Stimulated activated CD8-positive, alpha-beta memory T cell treated with anti-CD3 and anti-CD28 coated beads, Interleukin-4, amount 100 ng/mL, for 48 hours (primary cell): ENCODE measurements at places on chromosomes 5 and 9.

DNA sequence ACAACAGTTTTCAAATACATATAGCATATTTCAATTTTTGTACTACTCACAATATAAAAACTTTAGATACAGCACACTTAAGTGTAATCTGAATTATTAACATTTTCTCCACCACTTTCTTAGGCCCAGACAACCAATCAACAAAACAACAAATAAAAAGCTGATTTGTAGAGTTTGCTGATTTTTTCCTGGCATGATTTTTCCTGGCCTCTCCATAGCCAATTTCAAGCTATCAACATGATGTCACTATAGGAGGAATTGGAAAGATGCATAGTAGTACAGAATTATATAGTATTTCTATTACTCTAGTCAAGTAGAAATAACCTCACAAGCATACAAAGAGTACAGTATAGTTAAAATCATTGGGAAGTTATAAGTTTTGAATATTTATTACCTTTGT lies 35.1 kb upstream of the ADAMTS19 start:
- no peak for DNase-seq

GRCh38 chr9:84796404-84796803 lies 126.9 kb downstream of the NTRK2 start:
- no peak for DNase-seq

DNA sequence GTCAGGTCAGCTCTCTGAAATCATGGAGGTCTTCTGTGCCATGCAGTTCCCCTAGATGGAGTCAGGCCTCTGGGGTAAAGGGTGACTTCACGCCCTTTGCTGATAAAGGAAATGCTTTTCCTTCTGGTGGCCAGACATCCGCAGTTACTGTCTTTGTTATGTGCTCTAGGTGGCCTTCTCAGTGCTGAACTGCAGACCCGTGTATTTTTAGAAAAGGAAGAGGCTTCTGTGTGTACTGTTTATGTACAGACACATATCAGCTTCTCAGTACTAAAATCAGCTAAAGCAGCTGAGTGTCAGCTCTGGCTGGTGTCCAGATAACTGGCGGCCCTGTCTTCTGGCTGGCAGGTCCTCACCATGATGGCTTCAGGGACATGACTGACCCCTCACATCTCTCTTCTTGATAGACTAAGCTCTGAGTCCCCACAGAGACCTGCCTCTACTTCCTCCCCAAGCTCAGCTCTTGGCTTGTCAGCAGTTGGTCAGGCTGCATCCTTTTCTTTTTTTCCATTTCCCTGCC lies 75.3 kb downstream of the ARHGAP26 start:
- DNase-seq: no peak

GRCh38 chr5:63655043-63655442 lies 307.2 kb downstream of the HTR1A start:
- no peak for DNase-seq

DNA sequence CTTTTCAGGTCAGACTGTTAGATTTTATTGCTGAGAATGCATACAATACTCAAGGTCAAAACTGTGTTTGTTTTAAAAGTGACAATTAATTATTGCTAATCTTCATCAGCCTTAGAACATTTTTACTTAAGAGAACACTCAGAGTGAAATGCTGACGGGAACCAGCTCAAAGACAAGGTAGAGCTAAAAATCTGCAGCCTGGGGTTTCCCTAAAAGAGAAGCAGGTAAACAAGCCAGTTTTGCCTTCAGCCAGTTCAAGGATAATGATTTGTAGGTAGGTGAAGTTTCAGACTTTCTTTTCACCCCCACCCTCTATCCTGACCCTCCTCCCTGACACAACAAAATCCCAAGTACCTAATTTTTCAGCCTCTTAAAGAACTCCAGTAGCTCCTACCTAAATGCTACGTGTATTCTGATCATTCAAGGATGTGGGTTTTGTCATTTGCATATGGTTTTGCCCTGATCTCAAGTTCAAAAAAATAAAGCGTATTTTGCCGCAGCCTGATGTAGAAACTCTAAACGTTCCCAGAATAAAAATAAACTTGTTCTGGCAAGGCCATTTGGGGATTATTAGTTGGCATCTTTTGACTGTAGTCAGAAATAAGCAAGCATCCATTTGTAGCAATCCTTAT lies 407.2 kb downstream of the EFNA5 start:
- DNase-seq: no peak

- DNase-seq: no peak
Measured at GRCh38 chr9:123239726-123240125, 28.7 kb downstream of the STRBP start.

DNA sequence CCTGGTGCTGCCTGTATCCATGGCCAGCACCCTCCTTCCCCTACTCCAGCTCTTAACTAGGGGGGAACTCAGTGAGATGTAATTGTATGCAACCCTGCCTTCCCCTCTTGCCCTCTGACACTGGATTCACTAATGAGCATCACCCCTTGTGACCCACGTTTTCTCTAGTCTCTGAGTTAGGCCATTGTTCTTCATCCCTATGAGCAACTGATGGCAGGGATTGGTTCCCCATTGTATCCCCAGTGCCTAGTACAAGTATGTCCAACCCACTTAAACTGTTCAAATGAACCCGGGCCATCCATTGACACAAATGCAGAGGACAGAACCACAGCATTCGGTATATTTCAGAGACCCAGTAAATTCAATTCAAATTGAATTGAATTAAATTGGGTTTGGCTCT lies 77.6 kb upstream of the ASTN2 start:
- no peak for DNase-seq

- no peak for DNase-seq
Measured at GRCh38 chr5:55960779-55961178, 34.0 kb downstream of the IL6ST start.

GRCh38 chr5:154274828-154275185 lies 84.3 kb downstream of the GALNT10 start:
- no peak for DNase-seq

- DNase-seq: no peak
Measured at GRCh38 chr5:138824924-138825863, 49.9 kb downstream of the LRRTM2 start.

GRCh38 chr5:110105692-110106091 lies 416.0 kb downstream of the MAN2A1 start:
- DNase-seq: no peak

DNA sequence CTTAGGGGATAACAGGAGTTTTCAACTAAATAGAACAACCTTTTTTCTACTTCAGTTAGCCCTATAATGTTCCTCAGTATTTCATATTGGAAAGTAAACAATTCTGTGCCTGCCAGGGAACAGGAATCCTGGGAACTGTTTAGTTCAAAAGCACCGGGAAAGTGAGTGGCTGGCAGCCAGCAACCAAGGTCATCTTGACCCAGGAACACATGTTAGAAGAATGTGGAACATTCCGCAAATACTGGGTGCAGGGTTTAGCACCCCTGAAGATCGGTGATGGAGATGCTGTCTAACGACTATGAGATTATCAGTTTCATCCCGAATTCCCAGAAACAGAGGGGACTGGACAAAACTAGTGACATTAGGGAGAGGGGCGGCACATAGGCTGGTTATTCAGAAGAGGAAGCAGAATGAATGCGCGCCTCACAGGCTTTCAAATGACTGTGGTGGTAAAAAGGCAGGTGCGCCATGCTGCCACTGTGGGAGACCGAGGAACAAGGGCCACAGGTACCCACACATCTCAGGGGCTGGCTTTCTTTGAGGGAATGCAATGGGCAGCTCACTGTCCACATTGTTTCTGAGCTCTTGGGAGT lies 51.2 kb downstream of the IPPK start:
- DNase-seq: no peak

GRCh38 chr5:106134549-106134948 lies 1536.2 kb downstream of the EFNA5 start:
- DNase-seq: no peak

- DNase-seq: no peak
Measured at GRCh38 chr9:23651051-23651450, 175.0 kb downstream of the ELAVL2 start.

- DNase-seq: no peak
Measured at GRCh38 chr5:76363352-76364225, 39.5 kb upstream of the IQGAP2 start.

DNA sequence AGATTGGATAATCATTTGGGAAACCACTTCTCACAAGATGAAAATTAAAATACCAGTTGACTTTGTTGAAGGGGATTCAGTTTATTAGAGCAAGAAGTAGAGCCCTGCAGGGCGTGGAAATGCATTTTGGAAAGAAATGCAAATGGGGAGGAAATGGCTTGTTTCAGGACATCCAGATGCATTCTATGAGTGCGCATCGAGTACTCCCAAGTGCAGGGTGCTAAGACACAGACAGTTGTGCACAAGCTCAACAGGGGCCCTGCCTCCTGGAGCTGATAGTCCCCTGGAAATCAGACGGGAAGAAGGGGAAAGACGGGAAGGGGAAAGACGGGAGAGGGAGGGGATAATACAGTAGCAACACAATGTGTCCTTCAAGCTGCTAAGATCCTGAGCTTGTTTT lies 64.0 kb downstream of the NSUN2 start:
- DNase-seq: no peak

GRCh38 chr5:10734832-10735523 lies 26.1 kb downstream of the DAP start:
- no peak for DNase-seq

DNA sequence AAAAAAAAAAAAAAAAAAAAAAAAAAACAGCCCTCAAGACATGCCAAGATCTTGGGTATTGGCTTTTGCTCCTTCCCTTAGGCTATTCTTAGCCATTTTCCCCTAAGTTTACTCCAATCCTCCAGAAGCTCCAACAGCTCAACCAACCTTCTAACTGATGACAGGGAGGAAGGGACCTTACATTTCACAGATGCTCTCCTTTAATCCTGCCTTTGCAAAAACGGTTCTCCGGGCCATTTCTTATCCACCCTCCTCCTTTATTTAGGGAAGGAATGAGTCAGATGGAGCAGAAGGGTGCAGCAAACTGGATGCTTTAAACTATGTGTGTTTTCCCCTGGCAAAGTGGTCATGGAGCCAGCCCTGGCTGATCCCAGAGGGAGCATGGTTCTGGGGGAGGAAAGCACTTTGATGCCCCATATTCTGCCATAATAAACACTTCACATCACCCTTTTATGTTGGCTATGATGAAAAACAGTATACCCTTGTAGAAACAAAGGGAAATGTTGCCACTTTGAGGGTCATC lies 369.4 kb upstream of the DMAC1 start:
- no peak for DNase-seq

GRCh38 chr5:30108051-30108450 lies 1085.4 kb upstream of the CDH6 start:
- DNase-seq: no peak

DNA sequence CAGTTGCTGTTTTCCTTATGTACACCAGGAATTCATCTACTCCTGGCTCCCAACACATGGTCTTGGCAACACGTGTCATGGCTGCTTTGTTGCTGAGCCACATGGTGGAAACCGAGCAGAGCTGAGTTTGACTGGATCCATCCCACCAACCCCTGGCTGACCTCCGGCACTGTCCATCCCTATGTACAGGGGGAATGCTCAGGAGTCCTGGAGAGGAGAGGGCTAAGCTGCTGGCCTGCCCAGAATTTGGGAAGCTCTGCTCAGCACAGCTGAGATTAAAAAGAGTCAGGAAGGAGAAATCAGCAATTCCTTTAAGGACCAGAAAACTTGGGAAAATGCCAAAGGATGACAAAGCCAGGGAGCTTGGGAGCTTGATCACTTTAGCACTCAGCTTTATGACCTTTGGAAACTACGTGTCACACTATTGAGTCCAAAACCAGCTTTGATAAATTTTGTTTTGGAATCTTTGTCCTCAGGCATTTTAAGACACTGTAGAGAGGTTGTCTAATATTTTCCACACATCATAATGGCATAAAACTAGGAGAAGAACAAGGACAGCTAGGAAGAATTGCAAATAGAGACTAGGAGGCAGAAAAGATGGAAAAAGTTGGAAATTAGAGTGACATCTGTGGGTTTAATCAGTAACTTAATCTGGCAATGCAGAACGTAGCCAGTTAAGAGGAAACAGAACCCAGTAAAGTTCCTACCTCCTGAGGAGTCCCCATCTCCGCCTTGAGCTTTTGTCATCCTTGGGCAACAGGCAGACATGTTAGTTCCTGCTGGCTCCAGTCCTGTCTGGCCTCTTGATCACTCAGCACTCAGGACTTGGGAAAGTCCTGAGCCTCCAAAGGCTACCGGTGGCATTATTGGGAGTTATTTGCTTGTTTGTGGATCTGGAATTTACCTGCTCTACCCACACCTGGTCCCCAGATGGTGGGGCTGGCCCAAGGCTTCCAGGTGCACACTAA lies 62.5 kb upstream of the PLPP1 start:
- no peak for DNase-seq

- no peak for DNase-seq
Measured at GRCh38 chr9:123940721-123941523, 11.0 kb upstream of the DENND1A start.

DNA sequence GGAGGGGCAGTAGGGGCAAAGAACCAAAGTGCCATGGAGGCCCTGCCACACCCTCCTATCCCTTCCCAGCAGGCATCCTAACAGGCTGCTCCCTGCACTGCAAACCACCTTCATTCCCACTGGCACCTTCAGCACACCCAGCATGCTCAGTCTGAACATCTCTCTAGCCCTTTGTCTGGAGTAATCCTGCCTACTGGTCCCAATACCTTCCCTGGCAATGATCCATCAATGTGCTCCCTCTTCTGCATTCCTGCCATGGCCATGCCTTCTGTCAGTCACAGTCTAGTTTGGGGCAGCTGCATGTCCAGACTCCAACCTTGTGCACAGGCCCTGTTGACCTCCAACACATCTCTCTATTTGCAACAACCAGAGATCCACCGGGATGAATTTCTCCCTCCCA lies 4.9 kb downstream of the MACROH2A1 start:
- no peak for DNase-seq

DNA sequence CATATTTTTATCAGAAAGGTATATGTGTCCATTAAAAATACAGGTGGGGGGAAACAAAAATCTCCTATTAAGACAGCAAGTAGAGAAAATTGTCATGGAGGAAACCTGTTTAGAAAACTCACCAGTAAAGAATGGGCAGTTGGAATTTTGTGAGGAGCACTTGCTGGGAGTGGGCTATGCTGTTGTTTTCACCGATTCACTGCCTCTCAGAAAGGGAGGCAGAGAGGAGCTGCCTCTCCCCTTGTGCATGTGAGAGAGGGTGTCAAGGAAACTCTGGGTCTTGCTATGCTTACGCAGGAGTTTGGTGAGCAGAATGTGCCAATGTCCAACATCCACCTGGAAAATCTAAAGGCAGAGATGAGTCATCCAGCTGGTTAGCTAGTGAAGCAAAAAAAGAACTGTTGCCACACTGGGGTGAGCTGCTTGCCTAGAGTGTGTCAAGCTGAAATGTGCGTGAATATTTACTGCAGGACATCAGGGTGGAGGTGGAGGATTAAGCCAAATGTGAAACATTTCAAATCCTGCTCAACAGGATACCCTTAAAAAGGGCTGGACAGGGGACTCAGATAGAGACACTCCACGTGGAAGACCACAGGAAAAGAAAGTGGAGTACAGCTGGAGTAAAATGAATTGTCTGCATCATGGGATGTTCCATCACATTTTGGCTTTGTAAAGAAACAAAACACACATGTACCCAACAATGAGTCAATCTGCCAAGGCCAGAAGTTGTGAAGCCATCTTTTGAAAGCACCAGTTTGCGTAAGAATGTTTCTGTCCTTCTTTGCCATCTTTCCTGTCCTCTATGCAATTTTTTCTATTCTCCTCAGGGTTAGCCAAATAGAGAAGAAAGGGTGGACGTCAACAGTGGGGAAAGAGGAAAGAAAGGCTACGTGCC lies 449.7 kb upstream of the MPDZ start:
- DNase-seq: no peak
